ENCODE measurements at places on chromosomes 12 and 14.

GRCh38 chr12:39426636-39427240 lies 16.2 kb downstream of the KIF21A start:
- DNase-seq = peak; percentile 38

DNA sequence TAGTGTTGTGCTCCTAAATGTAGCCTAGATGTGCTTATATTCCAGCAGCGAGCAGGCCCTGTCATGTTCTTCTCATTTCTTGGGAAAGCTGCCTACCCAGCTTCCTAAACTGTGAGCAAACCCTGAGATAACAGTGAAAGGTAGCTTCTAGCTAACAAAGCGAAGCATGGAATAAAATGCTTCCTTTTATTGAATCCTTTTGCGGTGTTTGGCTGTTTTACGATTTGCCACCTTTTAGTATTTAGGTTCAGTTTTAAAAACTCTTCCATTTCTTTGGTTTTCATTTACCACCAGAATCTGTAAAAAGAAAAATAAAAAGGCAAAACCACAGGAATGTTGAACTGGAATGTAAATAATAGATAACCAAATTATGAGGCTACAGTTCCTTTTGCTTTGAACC lies 5.0 kb upstream of the PKP2 start:
- DNase-seq = no peak

DNA sequence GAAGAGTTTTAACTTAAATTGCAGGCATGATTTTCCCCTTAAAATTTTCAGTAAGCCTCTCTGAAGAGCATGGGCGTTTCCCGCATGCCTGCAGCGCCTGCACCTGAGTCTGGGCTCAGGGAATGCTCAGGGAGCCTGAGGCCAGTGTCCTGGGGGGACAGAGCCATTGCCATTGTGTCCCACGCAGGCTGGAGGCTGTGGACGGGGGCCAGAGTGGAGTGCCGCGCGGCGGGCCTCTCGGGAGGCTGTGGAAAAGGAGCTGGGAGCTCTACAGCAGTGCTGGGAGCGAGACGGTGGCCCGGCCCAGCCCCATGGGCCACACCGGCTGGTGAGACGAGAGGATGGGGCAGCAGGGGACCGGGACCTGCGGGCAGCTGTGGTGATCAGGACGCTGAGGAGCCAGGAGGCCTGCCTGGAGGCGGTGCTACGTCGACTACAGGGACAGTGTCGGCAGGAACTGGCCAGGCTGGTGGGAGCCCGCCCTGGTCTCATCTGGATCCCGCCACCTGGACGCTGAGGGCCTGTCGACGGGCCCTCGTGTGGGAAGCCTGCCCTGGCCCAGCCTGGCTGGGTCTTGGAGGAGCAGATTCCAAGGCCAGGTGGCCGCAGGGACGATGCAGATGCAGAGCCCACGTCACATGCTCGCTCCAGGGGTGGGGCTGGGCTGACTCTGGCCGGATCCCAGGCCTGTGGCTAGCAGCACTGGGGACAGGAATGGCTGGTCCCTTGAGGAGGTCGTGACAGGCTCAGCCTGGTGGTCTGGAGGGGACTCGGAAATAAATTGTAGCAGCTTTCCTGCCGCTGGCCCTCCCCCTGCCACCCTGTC lies 7.6 kb downstream of the TEDC1 start:
- DNase-seq = no peak

GRCh38 chr14:88426271-88426670 lies 40.8 kb downstream of the SPATA7 start:
- DNase-seq = no peak

DNA sequence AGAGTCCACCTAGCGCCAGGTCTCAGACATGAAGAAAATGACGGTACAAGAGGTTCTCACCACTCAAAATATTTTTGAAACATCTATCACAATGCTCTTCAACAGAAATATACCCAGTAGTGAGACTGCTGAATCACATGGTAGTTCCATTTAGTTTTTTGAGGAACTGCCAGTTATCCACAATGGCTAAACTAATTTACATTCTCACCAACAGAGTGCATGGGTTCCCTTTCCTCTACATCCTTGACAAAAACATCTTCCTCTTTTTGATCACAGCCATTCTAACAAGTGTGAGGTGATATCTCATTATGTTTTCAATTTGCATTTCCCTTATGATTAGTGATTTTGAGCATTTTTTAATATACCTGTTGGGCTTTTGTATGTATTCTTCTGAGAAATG lies 5.7 kb upstream of the GPR65 start:
- no peak for DNase-seq

DNA sequence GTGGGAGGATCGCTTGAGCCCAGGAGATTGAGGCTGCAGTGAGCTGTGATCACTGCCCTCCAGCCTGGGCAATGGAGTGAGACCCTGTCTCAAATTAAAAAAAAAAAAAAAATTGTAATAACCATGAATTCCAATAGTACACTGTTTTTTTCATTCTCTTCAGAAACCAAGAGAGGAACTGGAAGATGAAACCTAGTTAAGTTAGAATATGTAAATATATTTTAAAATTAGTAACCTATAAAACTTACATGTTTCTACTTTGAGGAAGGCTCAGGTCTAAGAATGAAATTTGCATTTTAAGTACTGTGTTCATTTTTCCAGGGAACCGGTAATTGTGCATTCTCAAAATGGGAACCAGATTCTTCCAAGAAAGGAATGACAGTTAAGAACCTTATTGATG lies 18.8 kb downstream of the KNTC1 start:
- no peak for DNase-seq

DNA sequence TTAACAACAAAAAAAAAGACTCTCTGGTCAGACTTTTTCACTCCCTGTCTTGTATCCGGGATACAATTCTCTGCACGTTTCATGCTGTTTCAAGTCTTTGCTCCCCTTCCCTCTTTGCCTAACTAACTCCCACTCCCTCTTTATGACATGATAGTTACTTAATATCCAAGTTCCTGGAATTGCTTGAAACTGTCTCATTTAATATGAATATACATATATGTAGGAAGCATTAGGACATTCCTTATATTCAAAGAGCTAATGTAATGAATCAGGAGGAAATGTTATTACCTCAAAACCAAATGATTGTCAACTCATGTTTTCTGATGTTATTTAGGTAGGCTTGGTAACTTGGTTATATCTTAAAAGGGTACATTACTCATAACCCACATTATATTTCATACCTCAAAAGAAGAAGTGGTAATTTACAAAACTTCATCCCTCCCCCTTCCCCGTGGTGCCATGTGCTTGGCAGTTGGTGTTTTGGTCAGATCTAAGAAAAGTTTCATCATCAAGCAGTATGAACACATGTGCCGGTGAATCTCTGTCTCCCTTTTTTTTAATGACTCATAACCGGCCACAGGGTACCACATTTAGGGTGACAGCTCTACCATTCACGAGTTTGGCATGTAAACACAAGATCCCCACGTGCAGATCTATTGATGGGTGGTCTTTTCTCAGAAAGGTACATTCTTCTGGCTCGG lies 56.5 kb downstream of the HCAR2 start:
- DNase-seq = peak; percentile 70

- no peak for DNase-seq
Measured at GRCh38 chr14:21026988-21027315, 2.1 kb upstream of the NDRG2 start.

GRCh38 chr12:10673659-10674384 lies at the start of gene STYK1:
TSS of gene STYK1 (minus strand) at chr12:10674052. CDS start at chr12:10634618, 39,434 bp downstream.
- no peak for DNase-seq

GRCh38 chr14:28671425-28671824 lies 95.2 kb upstream of the FOXG1 start:
- no peak for DNase-seq

GRCh38 chr12:65508276-65509035 lies 230.0 kb downstream of the MSRB3 start:
- DNase-seq = peak; percentile 67

DNA sequence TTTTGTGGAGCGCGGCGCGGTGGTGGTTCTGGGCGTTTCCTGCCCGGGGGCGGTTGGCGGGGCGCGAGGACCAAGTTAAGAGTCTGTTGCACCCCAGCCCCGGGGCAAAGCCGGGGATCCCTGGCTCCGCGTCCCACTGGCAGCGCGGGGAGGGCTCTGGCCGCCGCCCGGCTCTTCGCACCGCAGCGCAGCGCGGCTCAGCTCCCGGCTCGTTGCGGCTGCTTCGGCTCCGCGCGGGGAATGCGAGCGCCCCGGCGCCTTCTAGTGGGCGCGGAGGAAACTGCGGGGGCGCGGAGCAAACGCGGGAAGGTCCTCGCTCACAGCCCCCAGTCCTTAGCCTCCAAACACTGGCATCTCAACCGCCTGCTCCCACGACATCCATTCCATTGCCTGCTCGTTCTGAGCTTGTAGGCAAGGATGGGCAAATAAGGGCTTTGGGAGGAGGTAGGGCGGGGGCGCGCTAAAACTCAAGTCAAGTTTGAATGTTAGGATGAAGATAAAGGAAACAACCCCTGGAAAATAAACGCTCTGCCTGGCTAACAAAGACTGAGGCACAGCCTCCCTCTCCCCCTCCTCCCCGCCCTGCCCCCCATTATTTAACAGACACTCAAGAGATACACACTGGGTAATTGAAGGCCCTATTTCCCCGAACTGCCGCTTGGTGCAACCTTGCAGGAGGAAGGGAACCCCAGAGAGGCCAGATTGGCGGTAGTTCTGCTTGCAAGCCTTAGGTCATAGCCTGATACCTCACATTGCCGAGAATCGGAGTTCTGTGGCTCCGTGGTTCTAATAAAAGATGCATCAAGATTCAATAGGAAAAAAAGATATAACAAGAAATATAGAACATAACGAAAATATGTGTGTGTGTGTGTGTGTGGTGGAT lies at the start of gene B4GALNT1:
TSS of gene B4GALNT1 (minus strand) at position 244 of the 883 bp plus-strand sequence. CDS start 1,069 bp downstream, outside the sequence.
- no peak for DNase-seq

GRCh38 chr14:47660158-47660557 lies 15.2 kb downstream of the MDGA2 start:
- no peak for DNase-seq

- DNase-seq = no peak
Measured at GRCh38 chr14:29465095-29465494, 462.6 kb downstream of the PRKD1 start.

DNA sequence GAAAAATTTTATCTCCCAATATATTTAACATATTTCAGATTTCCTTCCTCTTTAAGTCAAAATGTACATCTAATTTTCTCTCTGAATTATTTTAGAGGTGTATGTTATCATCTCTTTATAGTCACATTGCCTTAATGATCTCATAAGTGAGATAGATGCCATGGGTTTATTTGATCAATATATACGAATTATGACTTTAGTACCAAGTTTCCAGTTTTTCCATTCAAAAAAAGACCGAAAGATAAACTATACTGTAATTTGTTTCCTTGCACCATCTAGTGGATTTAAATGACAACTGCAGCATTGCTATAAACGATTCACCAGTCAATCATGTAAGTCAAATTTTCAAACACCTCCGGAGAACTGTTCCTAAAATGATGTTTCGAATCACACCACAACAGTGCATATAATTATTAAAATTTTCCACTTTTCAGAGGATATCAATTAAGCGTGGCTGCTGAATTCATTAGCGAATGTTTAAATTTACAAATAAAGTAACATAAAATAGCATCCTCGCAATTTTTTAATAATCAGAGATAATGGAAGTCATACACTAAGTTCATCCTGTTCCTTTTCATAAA lies 419 bp upstream of the ATXN7L3B start:
- peak; percentile 31 for DNase-seq

DNA sequence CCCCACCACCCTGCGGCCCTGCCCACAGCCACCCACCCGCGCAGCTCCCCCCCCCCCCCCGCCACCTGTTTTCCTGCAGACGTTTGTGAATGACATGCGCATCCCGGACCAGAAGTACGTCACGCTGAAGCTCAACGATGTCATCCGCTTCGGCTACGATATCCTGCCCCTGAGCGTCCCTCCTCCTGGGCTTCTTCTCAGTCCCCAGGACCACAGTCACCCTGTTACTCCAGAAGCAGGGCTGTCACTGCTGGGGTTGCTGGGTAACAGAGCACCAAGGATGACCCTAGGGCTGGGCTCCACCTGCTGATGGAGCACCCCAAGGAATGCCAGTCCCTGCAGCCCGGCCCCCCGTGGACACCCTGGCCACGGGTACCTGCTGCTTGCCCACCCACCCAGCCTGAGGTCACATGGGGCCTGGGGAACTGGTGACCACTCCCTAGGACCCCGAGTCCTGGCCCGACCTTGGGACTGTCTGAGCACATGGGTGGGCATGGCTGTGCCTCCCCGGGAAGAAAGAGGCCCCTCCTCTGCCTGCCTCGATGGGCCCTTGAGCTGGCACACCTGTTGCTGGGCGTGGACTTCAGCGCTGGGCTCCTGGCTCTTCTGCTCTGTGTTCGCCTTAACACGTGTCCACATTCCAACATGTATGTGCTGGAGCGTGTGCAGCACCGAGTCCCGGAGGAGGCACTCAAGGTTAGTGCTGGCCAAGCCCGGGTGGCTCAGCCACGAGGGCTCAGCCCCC lies 12.9 kb downstream of the CEP170B start:
- no peak for DNase-seq

DNA sequence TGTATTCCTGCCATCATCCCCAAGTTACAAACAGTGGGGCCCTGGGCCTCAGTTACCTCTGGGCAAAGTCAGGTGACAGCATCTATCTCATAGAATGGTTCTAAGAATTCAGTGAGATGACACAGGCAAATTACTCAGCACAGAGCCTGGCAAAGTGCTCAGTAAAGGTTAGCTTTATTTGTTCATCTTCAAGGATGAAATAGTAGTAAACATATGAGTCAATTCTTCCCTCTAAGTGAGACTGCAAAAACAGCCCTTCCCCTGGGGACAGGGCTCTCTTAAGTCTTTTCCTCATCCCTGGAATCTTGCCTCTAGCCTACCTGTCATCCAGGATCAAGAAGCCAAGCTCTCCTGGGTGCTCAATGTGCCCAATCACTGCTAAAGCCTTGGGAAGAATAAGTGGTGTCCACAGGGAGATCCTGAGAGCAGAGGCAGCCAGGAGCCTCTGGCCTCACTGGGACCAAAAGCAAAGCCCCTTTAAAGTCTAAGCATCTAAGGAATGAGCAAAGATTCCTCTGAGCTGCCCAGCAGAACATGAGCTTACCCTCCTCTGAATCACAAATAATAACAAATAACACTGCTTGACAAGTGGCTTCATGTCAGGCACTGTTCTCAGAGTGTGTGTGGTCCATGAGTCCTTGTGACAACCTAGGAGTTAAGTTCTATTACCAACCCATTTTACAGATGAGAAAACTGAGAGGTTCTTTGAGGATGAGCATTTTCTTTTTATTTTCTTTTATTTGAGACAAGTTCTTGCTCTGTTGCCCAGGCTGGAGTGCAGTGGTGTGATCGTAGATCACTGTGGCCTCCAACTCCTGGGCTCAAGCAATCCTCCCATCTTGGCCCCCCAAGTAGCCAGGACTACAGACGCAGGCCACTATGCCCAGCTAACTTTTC lies 12.1 kb downstream of the NUAK1 start:
- DNase-seq = no peak

- no peak for DNase-seq
Measured at GRCh38 chr14:100885617-100886016, 17.9 kb downstream of the RTL1 start.
